ENCODE measurements at places on chromosomes 16 and 17.

DNA sequence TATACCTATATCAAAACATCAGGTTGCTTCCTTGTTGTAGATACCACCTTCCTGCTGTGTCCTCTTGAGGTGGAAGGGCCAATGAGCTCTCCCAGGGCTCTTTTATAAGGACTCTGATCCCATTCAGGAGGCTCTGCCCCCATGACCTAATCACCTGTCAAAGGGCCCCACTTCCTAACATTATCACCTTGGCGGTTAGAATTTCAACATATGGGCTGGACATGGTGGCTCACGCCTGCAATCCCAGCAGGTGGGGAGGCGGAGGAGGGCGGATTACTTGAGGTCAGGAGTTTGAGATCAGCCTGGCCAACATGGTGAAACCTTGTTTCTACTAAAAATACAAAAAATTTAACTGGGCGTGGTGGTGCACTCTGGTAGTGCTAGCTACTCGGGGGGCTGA is 86.4 kb downstream of the HAPSTR1 start:
- no peak for DNase-seq

- peak; percentile 3 for DNase-seq
Observed at GRCh38 chr17:29240968-29241963, 5.4 kb upstream of the CRYBA1 start.

DNA sequence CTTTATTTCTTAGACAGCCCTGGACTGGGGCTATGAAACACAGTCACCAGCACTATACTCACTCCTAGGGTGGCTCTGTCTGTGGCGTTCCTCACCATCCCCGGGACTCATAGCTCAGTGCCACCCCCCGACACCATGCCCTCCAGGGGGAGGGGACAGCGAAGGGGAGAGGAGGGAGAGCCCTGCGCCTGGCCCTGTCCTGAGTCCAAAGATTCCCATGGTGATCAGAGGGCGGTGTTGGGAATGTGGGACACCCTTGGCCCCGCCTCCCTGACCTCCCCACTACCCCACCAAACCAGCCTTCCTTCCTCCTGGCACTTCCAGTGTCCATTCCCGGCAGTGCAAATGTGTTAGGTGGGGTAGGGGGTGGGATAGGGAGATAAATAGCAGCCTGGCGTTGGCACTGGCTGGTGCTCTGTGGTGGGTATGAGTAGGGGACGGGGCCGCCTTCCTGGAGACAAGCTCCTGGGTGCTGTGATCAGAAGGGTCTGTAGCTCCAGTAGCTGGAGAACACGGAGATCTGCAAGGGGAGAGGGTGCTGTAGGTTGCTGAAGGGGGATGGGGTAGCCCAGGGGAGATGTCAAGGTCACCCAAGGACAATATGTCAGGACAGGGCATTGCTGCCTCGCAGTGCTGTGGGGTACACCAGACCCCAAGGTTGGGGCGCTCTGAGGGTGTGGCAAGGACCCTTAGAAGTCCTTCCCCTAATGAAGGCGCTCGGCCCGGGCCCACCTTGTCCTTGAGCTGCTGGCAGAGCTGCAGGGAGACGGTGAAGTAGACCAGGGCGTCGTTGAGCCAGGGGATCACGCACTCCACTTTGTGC is 2.0 kb downstream of the SMIM22 start:
- no peak for DNase-seq

DNA sequence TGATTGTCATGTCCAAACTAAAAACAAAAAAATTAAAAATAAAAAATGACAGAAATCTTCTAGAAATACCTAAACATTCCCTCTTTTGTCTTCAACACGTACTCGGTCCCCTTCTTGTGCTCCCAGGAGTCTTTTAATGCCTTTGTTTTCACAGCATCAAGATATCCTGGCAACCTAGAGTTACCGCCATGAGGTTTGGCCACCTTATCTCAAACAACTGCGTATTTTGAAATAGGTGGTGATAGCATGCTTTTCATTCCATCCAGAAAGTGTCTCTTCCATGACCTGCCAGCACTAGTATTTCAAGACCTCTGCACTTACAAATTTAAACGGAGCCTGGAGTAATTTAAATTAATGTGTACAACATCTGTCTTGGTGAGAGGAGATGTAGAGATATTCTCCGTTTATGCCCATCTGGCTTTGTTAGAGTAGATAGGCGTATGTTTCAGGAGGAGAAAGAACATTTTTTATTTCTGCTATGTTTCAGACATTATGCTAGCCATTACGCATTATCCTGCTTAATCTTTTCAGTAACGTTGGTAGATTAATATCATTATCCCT is 42.0 kb downstream of the RBFOX1 start:
- DNase-seq, result no peak

DNA sequence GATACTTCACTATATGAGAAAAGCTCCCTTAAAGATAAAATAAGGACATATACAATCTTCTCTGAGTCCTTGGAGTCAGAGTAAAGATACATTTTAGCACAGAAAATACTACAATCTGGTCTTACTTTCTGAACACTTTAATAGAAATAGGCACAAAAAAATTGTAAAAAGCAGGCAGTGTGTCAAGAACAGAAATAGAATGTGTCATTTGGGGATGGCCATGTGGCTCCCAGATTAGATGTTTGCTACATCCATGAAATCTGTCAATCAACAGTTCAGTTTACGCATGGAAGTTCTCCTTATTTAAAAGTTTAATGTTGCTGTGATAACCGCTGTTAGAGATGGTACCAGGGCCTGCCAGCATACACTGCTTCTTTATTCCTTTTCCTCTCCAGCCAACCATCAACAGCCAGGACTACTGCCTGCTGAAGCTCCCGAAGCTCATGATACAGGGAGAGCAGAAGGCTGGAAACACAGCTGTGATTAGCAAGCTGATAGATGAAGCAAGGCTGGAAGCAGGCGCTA is 278.5 kb downstream of the CEP112 start:
- no peak for DNase-seq

GRCh38 chr17:42322382-42323267 is 34.3 kb downstream of the STAT5A start:
- peak; percentile 89 for DNase-seq

DNA sequence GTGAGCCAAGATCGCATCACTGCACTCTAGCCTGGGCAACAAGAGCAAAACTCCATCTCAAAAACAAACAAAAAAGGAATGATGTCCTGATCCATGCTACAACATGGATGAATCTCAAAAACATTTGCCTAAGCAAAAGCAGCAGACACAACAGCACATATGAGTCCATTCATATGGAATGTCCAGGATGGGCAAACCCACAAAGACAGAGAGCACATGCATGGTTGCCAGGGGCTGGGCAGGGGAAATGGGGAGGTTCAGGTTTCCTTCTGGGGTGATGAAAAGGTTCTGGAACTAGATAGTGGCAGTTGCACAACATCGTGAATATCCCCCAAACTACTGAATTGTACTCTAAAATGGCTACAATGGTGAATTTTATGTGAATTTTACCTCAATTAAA is 35.3 kb upstream of the RAI1 start:
- no peak for DNase-seq

DNA sequence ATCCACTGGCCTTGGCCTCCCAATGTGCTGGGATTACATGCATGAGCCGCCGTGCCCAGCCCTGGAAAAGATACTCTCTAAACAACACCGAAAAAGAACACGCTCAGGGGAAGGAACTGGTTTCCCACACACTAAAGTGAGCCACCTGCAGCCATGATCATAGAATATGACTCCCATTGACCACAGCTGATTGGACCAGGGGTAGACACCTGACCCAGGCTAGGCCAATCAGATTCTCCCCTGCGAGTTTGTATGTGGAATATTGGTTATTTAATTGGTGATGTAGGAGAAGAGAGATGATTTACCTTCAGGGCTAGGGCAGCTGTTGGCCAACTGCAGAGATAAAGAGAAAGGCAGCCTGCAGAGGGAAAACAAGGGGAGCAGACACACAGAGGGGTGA is 9.0 kb upstream of the GGA2 start:
- no peak for DNase-seq

DNA sequence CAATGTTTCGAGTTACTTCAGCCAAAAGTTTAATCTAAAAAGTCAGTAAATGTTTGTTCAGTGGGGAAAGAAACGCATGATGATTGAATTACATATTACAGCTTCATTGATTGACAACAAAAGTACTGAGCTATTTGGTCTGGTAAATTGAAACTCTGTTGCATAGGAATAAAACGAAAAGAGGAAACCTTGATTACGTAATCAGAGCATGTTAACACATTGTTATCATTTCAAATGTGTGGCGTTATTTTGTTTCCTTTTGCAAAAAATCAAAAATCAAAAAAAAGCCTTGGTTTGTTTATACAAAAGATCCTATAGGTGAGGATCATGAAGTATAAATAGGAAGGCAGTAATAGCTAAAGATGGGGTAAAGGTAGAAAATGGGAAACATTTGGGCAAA is 19.5 kb upstream of the CA10 start:
- DNase-seq, result no peak

DNA sequence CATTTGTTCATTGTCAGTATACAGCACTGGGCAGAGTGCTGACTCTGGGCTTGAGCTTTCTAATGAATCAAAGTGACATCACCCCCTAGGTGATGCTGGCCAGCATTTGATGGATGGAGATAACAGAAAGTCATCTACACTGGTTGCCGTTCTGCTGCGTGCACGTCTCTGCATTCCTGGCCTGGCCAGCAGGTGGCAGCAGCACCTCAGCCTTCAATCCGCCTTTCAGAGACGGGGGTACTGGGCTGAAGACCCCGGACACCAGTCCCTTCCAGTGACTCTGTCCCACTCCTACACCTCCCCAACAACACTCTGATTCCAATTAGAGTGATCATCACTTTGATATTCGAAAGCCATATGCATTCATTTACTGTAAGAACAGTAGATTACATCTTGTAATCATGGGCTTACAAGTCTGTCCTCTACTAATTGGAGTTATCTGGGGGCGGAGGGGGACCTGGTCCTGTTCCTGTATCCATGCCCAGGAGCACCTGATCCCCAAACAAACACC is 6.0 kb downstream of the CPSF4L start:
- DNase-seq, result peak; percentile 58

DNA sequence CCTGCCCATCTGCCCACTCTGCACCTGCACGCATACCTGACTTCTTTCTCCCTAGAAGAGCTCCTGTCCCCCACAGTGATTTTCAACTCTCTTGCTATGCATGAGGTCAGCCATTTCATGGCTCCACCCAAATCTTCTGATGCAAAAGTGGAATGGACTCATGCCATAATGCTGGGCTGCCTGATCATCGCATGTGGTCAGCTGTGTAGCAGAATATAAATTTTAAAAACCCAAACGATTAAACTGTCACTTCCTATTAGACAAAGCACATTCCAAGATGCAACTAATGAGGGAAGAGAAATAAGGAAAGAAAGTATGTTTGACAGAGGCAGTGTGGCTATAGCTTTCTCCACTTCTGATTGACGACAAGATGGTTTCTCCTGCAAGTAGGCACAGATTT is 26.1 kb downstream of the GRIN2A start:
- no peak for DNase-seq

DNA sequence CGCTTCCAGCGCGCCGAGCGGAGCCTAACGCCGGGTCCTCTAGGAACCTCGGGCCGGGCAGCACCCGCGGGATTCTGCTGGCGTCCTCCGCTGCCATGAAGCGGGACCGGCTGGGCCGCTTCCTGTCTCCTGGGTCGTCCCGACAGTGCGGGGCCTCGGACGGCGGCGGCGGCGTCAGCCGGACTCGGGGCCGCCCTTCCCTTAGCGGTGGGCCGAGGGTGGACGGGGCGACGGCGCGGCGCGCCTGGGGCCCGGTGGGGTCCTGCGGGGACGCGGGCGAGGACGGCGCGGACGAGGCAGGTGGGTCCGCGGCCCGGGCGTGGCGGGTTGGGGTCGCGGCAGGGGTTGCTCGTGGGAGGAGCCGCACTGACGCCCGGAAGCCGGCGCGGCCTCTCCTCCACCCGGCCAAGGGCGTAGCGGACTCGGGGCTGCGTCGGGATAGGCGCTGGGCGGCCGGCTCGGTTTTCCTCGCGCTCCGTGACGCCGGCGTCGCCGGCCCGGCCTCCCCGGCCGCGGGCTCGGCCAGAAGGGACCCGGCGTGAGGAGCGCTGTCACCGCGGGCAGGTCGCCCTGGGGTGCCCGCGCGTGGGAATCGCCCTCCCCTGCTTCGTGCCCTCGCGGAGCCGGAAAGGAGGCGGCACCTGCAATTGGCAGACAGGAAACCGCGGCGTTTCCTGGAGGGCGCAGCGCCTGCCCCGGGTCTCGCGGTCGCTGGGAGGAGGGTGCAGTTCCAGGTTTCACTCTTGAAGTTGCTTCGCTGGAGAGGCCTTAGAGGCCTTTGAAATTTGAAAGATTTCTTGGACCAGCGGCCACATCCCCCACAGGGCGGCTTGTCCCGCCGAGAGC is 432 bp downstream of the ZNF276 start:
- no peak for DNase-seq

- no peak for DNase-seq
Observed at GRCh38 chr17:46195939-46196716, 2.9 kb upstream of the KANSL1 start.

- DNase-seq, result no peak
Observed at GRCh38 chr16:14286368-14287230, 215.5 kb downstream of the MRTFB start.

GRCh38 chr17:64470625-64471024 is 21.7 kb downstream of the MILR1 start:
- peak; percentile 60 for DNase-seq

- DNase-seq, result no peak
Observed at GRCh38 chr17:1462164-1463112, 6.4 kb upstream of the CRK start.

GRCh38 chr16:9438991-9439390 is 347.5 kb downstream of the HAPSTR1 start:
- no peak for DNase-seq

- DNase-seq, result no peak
Observed at GRCh38 chr16:87201052-87201451, 116.1 kb downstream of the C16orf95 start.

- DNase-seq, result no peak
Observed at GRCh38 chr16:68015681-68016080, at the start of gene DPEP2NB. Gene DPEP2NB, minus strand, starts transcription at chr16:68015911. Its CDS starts 141 bp downstream, at chr16:68015770.

- DNase-seq, result no peak
Observed at GRCh38 chr17:71970312-71970711, 150.5 kb upstream of the SOX9 start.

DNA sequence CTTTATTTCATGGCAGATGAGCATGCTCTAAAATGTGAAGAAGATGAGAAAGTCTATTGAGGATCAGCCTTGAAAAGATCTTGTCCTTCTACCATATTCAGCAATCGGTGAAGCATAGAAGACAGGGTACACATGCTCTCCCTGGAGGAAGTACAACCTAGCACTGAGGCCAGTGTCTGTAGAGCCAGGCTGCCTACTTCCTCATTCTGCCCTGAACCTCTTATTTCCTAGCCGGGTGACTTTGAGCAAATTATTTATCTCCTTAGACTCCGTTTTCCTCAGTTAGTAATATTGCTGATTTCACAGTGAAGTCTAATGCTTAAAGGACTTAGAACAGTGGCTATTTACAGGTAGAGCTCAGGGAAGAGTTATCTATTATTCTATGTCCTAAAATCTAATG is 58.4 kb downstream of the TMEM100 start:
- no peak for DNase-seq

Measured in NCI-H2227 treated with DMSO at 0.1 percent for 48 hours (cell line).